ENCODE measurements at places on chromosomes 11 and 22.
A peak's percentile ranks its signal among the peaks of the same experiment; 100 is the strongest.

DNA sequence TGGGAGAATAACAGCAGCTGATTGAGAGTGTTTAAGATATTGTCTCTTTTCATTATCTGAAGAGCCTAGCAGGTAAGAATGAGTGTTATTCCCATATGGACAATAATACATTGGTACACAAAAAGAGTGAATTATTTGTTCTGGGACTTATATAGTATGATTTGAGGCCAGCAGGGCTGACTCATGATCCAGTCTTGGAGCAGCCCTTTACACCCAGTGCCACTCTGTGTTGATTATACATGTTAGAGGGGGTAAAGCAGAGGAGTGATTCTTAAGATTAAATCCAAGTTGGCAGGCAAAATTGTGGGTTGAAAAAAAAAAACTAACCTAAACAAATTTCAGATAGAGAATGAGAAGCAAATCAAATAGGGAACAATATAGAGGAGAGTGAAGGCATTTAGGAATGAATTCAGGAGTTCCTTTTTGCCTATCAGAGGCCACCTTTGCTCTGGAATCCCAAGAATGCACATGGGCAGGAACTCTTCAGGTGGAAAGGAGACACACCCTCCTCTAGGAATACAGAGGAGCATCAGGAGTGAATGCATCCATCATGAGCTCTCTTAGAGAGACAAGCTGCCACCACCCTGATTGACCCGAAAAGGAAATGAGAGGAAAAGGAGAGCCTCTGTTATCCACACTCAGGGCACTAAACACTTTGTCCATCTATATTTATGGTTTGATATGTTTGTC is 19.2 kb upstream of the MRGPRX1 start:
- no peak for DNase-seq

DNA sequence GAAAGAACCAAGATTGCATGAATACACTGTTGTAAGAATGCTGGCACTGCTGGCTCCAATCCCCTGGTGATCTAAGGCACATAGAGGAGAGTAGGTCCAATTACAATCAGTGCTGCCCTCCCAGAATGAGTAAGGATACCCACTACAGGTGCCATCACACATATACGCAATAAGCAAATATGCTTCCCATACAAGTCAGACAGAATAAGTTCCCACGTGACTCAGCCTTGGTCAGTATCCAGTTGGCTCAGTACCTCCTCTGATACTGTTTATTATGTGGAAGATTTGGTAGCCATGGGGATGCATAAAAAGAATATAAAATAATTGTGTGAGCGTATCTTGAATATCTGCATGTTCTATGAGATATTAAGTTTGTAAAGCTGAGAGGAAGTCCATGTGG is 8.9 kb upstream of the OR2D3 start:
- no peak for DNase-seq

DNA sequence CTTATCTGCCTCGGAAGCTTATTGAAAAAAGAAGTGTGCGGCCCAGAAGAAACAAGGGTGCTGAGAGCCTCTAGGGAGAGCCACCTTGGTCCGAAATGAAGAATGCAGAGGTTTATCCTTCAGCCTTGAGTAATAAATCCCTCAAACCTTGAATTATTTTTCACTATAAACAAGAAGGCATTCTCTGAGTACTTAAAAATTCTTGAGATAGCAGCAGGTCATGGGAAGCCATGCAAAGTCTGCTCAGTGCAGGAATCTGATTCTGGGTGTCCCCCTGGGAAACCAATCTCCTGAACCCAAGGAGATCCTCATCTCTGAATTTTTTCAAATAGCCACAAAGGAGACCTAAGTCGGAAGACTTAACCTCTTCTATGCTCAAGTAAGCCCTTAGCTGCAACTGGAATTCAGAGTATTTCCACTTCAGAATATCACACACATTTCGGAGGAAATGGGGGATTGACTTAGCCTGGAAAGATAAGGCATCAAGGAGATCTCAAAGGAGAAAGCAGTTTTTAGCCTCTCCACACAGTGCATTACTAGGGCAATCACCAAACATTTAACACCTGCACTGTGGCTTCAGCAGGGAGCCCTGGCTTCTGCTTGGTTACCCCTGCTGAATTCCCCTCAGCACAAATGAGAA is 365.0 kb downstream of the ETS1 start:
- no peak for DNase-seq

- DNase-seq = no peak
These were observed 718.6 kb downstream of the METTL15 start for GRCh38 chr11:28826807-28827206.

- no peak for DNase-seq
These were observed 5.5 kb downstream of the RCOR2 start for GRCh38 chr11:63911440-63911839.

DNA sequence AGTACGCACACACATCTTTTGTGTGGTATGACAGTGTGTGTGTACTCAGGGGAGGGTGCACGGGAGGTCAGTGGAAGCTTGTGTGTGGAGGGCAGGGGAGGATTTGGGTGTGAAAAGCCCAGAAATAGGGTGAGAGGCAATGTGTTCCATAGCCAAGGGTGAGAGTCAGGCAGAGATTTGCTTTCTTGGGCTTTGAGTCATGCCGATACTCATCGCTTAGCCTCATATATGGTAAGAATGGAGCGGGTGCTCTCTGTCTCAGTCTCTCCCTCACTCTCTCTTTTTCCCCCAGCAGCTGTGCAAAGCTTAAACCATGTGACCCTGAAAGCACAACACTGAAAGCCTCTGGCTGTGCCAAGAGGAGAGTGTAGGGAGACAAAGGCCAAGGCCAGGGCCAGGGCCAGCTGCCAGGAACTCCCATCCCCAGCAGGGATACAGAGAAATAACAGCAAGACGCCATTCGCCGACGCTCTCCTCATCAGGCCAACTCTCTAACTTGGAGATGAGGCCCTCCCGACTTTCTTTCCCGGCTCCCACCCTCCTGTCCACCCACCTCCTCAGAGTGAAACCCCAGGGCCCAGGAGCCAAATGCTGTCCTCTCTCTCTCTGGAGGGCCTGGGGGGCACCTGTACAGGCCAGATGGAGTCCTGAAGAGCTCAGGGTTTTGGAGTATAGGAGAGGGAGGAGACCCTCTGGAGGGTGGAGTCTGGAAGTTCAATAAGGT is 20.3 kb upstream of the MICAL3 start:
- no peak for DNase-seq

GRCh38 chr22:20862540-20862939 is 3.7 kb downstream of the SNAP29 start:
- DNase-seq = no peak

- DNase-seq = no peak
These were observed 252.7 kb downstream of the CTTN start for GRCh38 chr11:70651031-70651430.

- peak; percentile 35 for DNase-seq
These were observed 155.1 kb upstream of the CADM1 start for GRCh38 chr11:115659061-115659963.

DNA sequence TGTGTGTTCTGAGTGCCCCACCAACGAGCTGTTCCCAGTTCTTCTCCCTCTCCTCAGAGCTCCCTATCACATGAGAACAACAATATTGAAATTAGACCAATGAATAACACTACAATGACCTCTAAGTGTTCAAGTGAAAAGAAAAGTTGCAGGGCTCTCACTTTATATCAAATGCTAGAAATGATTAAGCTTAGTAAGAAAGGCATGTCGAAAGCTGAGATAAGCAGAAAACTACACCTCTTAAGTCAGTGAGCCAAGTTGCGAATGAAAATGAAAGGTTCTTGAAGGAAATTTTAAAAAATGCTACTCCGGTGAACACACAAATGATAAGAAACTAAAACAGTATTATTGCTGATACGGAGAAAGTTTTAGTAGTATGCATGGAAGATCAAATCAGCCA is 199.8 kb downstream of the GUCY1A2 start:
- no peak for DNase-seq

- DNase-seq = peak; percentile 13
These were observed 8.2 kb downstream of the IL2RB start for GRCh38 chr22:37141476-37141875.

DNA sequence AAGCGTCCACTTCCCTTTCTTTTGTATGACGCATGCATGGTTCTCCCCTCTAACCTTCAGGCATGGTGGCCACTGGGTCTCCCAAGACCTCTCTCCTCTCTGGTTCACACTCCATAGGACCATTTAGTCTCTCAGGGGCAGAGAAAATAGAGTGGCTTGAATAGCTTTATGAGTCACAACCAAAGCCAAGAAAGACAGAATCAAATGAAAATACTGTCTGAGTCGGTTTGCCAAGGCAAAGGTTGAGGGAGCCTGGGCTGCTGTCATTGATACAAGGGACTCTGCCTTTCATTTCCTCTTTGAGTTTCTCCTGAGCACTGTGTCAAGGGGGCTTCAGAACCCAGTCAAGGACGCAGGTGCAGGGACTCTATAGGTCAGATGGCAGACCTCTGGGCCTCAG is 44.2 kb downstream of the TENM4 start:
- no peak for DNase-seq

DNA sequence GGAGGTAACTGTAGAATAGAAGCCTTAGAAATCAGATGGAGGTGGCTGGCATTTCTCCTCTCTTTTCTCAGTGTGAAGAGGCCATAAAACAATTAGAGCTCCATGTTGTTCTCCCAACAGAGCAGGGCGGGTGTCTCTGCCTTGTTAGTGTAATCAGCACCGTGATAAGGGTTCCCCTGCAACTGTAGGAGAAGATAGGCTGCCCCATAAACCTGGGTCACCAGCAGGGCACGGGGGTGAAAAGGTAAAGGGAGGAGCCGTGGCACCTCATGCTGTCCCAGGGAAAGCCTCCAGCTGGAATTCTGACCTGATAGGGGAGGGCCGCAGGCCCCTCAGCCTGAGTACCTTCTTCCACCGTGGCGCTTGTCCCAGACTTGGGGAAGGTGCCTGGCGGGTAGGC is 68.7 kb downstream of the ISX start:
- DNase-seq = no peak

- no peak for DNase-seq
These were observed 40.3 kb downstream of the CCDC81 start for GRCh38 chr11:86415026-86415425.

DNA sequence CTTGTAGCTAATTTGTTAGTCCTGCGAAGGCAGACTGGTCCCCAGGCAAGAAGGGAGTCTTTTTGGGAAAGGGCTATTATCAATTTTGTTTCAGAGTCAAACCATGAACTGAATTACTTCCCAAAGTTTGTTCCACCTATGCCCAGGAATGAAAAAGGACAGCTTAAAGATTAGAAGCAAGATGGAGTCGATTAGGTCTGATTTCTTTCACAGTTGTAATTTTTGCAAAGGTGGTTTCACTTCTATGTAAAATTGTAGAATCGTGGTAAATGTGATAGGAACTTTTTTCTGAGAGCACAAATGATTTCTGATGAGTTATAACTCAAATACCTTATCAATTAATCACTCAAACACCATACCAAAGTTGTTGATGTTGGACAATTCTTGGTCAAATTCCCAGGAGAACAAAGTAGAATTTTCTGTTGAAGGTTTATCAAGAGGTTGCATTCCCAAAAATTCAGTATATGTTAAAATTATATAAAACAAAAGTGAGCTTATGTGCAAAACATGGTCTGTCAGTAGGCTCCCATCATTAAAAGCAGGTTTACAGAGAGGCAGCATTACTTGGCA is 2.9 kb upstream of the CTSC start:
- DNase-seq = no peak
